ENCODE measurements at places on chromosomes 6 and 20.

DNA sequence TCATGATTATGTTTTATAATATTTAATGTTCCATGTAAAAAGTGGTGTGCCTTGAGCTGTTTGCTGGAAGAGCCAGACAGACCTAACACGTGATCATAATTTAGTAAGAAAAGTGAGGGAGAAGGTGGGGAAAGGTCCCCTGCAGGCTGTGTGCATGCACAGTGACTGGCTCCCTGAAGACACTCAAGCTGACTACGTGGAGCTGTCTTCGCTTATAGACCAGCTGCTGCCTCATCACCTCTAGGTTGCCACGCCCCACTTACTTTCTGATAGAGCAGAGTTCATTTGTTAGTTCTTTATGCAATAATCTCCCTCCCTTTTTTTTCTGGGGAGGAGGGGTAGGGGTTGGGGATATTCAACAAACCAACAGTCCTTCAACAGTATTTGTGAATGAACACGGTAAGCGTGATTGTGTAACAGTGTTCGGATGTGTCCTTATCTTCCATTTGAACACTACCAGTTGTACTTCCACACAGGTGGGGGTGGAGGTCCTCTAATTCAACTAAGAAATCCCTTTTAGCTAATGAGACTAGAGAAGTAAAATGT lies 157.3 kb downstream of the BACH2 start:
- no peak for DNase-seq

DNA sequence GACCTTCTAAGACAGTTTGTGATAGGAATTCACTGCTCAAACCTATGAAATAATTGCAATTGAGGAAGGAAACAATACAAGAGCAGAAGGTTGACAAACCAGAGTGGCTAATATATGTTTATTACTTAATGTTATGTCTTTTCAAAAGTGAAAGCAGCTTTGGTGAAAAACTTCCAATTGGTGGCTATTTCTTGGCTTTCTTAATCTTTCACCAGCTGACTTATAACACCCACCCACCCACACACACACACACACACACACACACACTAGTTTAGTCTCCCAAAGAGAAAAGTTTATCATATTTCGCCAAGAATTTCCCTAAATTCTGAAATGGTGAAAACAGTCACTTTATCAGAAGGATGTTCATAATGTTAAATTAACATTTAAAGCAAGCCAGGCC lies 583.5 kb downstream of the EYS start:
- no peak for DNase-seq

GRCh38 chr6:75624988-75625387 lies 23.3 kb downstream of the SENP6 start:
- no peak for DNase-seq

DNA sequence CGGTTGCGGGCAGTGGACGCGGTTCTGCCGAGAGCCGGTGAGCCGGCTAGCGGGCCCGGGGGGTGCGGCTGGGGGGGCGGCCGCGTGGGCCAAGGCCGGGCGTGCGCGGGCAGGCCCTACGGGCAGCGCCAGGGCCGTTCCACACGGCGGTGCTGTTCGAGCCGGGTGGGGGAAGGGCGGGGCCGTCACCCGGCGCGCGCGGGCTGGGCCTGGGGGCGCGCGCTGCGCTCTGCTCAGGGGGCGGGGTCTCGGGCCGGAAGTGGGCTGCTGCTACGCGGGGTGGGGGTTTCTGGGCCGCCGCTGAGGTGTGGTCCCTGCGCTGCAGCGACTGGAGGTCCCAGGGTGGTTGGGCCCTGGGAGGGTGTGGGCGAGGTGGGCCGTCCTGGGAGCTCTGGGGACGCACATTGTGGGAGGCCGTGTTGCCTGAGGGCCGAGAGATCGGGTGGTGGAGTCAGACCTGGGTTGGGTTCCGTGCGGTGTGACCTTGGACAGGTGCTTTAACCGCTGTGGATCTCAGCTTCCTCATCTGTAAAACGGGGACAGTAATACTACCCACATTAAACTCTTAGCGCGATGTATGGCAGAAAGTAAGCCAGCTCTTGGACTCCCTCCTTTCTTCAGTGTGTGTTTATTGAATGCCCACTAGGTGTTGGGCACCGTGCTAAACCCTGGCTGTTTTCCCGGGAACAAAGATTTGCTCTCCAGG lies 391 bp downstream of the MAPRE1 start:
- DNase-seq: no peak

DNA sequence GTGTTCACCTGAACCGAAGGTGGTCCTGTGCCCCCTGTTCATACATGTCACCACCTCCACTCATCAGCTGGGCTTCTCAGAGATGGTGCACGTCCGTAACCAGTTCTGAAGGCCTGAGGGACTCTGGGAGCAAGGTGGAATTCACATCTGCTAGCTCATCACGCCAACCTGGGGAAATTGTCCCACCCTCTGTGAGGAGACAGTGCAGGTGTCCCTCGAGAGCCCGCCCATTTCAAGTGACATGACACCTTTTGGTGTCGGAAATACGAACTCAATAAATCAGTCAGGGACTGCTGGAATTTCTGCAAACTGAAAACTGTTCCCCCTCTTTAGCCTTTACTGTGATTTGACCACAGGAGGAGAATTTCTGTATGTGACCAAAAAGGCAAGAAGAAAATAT lies 99.4 kb downstream of the SYNDIG1 start:
- DNase-seq: no peak

- no peak for DNase-seq
These were observed 40.6 kb downstream of the DOK5 start for GRCh38 chr20:54515793-54516628.

GRCh38 chr20:63071541-63072181 lies 64.9 kb upstream of the BHLHE23 start:
- no peak for DNase-seq

DNA sequence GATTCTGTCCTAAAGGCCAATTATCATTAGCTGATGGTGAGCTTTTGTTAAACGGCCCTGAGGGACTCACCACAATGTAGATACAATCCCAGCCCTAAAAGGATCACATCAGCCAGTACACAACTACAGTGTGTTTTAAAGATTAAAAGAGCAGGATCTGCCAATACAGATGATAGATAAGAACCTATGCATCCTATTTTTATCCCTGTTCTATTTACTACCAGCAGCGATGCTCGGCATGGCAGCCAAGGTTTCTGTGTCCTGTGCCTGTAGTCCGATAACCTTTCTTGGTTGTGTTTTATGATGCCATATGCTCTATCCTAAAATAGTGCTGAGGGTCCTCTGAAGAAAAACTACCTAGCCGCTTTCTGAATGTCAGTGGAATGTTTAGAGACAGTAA lies 289.4 kb downstream of the PHACTR1 start:
- no peak for DNase-seq
